ENCODE measurements at places on chromosomes 5 and 9.
A peak's percentile ranks its signal among the peaks of the same experiment; 100 is the strongest.

GRCh38 chr5:57166276-57166675 lies 7.6 kb upstream of the GPBP1 start:
- DNase-seq = no peak

DNA sequence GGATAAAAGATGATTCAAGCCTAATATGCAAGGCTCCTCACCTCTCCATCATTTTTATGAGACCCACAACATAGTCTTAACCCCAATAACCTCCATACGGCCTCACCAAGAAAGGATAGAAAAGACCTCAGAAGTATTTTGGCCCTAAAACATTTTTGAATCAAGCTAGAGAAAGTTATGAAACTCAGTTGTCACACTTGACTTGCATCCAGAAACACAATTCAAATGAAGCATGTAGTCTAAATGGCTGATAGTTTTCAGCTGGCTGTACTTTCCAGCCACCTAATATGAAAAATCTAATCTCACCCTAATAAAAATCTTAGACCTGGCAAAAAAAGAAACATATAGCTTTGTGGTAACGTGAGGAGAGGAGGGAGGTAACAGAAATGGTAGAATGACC lies 116.1 kb downstream of the ARL15 start:
- peak; percentile 4 for DNase-seq

DNA sequence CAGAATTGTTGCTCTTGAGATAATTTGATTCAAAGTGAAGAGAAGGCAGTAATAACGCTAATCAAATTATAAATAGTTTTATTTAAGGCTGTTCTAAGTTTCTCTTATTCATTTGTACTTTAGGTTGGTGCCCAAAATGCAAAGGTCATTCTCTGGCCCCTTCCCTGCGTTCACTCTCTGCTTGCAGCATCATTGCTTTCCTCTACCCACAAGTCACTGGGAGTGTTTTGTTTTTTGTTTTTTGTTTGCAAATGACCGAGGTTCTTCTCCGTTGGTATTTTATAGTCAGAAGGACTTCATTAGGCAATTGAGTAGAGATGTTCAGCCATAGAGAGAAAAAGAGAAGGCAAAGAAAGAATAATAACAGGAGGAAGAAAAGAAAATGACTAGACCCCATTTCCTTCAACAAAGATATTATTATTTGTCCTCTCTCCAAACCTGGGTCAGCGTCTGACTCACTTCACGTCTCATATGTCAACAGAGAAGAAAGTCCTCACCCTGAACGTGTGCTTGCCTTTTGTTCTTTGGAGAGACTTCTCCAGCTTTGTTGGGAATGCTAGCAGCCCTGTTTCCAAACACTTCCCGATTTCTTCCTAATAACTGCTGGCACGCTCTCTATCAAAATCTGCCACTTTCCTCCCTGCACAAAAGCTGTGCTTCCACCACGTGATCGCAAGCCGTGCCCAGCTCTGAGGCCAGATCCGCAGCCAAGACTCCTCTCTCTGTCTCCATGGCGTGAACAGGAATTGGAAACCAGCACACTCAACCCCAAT lies 119.8 kb downstream of the EBF1 start:
- no peak for DNase-seq

GRCh38 chr9:110996436-110997220 lies 41.6 kb downstream of the LPAR1 start:
- no peak for DNase-seq

GRCh38 chr9:89144238-89144637 lies 34.4 kb downstream of the SHC3 start:
- DNase-seq = no peak

GRCh38 chr5:110371725-110372041 lies 354.8 kb downstream of the TMEM232 start:
- peak; percentile 13 for DNase-seq

DNA sequence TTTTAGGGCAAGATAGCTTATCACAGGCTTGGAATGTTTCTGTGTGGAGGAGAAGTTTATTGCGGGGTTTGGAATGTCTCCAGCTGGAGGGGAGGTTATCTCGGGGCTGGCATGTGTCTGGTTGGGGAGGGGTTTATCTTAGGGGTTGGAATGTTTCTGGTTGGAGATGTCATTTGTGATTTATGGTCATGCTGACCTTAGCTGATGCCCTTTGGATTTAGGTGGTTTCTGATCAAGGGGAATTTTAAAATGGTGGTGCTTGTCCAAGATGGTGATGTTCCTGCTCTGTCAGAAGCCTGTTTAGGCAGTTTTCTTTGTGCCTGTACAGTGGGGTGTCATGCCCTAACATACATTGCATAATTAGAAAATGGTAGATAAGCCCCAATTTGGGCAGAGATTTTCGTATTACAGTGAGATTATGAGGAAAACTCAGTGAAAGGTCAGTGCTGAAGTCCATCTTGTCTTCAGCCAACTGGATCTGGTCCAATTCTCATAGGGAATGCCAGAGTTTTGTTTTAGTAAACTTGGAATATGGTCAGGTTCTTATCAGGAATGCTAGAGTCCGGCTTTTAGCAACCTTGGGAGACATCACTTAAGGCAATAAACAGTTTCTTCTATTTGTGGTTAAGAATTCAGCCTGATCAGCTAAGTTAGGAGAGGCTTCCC lies 14.3 kb downstream of the CDK20 start:
- DNase-seq = no peak

DNA sequence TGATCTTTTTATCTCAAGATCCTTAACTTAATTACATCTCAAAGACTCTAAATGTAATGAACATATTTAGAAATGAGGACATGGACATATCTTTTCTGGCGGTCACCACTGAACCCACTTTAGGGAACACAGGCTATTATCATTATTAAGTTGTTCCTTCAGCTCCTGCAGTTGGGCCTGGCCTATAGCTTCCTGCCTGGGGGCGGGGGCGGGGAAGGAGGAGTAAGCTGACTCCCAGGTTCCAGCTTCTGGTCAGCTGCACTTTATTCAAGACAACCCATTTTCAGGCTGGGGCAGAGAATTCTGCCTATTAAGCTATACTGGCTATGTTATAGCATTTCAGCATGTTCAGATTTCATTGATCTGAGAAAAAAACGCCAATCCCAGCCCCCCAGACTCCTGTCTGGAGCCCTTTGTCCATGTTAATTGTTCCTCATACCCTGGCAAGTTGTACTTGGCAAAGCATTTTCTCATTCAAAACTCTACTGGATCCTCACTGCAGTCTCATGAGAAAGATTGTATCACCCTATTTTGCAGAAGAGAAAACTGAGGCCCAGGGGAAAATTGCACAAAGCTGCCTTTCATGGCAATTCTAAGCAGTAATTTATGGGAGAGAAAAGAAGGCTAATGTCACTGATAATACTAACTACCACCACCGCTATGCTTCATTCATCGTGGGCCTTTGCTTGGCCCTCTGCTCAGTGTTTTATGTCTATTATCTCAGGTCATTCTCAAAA lies 25.1 kb downstream of the COL15A1 start:
- DNase-seq = no peak

DNA sequence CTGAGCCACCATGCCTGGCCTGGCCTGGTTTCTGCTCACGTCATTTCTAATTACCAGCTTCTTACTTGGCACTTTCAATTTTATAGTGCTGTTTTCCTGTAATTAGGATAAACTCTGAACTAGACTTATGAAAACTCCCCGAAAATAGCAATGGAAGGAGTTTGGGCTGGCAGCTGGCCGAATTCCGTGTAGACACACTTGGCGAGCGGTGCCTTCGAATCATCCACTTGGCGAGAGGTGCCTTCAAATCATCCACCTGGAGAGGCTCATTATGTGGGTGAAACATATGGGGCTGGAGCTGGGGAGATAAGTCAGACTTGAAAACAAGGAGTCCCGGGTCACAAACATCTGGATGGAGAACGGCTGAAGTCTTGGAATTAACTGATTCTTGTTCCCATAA lies 203.7 kb downstream of the ROR2 start:
- no peak for DNase-seq

GRCh38 chr5:27594141-27594540 lies 555.8 kb upstream of the CDH9 start:
- DNase-seq = no peak

DNA sequence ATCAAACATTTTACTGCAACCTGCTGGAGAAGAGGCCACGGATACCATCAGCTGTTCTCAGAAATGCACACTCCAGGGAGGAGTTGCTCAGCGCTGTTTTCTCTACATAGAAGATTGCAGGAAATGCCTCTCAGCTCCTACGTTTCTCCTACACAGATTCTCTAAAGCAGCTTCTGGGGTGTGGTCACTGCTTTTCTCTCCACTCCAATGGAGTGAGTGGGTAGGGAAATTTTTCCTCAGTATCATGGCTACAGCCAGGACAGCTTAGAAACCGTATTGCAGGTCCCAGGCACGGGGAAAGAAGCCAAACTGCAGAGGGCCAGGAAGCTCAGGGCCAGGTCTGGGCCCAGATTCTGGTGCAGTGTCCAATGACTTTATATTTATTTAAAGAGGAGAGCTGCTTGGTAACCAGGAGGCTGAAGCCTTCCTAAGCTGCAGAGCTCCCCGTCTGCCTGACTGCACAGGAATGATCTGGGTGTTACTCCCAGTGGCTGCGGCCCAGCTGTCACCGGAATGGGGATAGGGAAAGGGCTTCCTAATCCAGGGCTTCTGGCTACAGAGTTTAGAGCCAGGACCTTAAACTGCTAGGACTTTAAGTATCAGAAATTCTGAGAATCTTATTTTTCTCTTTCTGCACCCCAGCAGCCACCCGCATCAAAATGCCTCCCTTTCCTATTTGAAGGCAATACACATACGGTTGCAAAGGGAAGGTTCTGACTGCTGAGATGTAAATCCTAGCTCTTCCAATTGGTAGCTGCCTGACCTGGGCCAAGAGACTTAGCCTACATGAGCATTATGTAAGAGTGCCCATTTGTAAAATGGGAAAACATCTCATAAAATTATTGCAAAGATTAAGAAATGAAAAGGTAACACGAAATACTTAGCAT lies 1.4 kb upstream of the SPTAN1 start:
- no peak for DNase-seq

- no peak for DNase-seq
Observed at GRCh38 chr9:118929287-118929686, 439.9 kb downstream of the BRINP1 start.

DNA sequence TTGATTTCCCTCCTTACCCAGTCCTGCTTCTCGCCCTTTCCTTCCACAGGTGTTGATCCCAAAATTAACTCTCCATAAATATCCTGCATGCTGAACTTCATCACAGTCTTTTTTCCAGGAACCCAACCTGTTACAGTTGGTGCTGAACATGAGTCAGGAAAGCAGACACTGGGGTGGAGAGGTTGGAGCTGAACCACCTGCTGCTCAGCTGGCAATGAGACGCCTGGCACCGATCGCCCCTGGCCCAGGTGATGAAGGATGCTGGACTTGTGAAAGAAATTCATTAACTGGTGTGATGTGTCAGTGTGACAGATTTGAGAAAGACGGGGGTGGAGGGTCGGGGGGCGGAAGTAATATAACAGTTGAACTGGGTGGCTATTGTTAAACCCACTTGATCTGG lies 30.6 kb downstream of the CPLX2 start:
- no peak for DNase-seq

DNA sequence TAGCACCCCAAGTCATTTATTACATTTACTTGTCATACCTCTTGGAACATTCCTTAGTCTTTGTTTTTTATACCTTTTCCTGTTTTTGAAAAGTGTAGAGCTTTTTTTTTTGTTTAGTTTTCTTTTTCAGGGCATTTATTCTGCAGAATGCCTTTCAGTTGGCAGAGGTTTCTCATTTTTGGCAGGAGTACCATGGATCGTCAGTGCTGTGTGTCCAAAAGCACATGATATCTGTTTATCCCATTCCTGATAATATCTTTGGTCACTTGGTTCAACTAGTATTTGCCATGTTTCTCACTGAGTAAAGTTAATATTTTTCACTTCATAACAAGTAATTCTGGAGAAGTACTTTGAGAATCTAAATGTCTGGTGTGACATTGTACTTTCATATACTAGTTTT lies 10.7 kb downstream of the OGN start:
- DNase-seq = no peak

DNA sequence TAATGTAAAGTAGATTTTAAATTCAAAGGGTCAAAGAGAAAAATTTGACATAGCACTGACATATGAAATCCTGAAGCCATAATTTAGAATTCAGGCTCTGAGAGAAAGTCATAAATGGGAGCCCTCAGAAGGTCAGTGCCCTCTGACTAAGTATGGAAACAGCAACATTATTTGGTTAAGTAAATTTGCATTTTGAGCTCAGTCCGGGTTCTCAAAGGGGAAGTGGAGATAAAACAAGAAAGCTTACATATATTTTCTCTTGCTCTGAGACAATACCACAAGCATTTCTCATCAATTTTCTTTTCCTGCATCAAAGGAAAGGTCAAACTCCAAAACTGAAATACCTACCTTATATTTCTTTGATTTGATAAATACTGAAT lies 348.0 kb downstream of the SEMA5A start:
- peak; percentile 60 for DNase-seq

GRCh38 chr5:56517011-56517416 lies 283.9 kb upstream of the ANKRD55 start:
- no peak for DNase-seq

- no peak for DNase-seq
Observed at GRCh38 chr9:107286057-107286456, 3.0 kb downstream of the RAD23B start.

GRCh38 chr9:34637356-34638137 lies at the start of gene SIGMAR1:
Gene SIGMAR1 (minus strand): TSS chr9:34637787. CDS start chr9:34637697, 90 bp downstream.
- peak; percentile 95 for DNase-seq

GRCh38 chr9:114000671-114001409 lies 77.3 kb downstream of the AMBP start:
- no peak for DNase-seq

DNA sequence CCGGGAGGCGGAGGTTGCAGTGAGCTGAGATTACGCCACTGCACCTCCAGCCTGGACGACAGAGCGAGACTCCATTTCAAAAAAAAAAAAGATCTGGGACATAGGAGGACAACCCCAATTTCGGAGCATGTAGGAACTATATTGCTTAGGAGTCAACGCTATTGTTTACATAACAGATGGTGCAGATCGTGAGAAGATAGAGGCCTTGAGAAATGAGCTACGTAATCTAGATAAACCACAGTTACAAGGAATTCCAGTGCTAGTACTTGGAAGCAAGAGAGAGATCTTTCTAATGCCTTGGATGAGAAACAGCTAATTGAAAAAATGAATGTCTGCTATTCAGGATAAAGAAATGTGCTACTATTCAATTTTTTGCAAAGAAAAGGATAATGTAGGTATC lies 20.3 kb downstream of the TBC1D2 start:
- no peak for DNase-seq

DNA sequence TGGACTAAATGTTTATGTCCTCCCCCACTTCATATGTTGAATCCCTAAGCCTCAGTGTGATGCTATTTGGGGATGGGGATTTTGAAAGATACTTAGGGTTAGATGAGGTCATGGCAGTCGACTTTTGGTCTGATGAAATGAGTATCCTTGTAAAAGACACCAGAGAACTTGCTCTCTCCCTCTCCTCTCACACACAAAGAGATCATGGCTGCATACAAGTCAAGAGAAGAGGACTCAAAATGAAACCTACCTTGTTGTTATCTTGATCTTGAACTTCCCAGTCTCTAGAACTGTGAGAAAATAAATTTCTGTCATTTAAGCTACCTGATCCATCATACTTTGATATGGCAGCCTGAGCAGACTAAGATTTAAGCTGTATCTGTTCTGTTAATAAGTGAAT lies 144.0 kb upstream of the HAPLN1 start:
- DNase-seq = no peak

Measured in GM13977 (cell line).